ENCODE measurements at places on chromosomes 6 and 20.

DNA sequence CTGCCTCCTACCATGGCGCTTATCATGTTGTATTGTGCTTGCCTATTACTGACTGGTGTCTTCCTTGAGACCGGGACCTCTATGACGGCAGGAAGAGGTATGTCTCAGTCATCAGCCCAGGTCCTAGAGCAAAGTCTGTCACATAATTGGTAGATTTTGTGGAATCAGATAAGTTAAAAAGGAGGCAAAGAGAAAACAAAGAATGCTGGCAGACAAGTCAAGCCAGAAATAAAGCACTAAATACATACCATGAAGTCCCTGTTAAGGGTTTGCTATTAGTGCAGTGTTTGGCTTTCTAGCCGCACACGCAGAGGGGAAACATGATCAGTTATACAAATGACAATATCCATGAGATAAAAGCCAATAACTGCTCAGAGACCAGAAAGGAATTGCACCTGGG is 6.0 kb downstream of the TOMM34 start:
- DNase-seq: no peak

GRCh38 chr6:55668591-55668990 is 89.6 kb upstream of the HMGCLL1 start:
- peak; percentile 44 for DNase-seq

GRCh38 chr20:38357653-38358207 is 11.4 kb downstream of the LBP start:
- DNase-seq: no peak

- DNase-seq: no peak
These were observed at the start of gene SPDEF for GRCh38 chr6:34556031-34556471. SPDEF (minus strand) TSS chr6:34556329; CDS start chr6:34544455, 11,874 bp downstream.

DNA sequence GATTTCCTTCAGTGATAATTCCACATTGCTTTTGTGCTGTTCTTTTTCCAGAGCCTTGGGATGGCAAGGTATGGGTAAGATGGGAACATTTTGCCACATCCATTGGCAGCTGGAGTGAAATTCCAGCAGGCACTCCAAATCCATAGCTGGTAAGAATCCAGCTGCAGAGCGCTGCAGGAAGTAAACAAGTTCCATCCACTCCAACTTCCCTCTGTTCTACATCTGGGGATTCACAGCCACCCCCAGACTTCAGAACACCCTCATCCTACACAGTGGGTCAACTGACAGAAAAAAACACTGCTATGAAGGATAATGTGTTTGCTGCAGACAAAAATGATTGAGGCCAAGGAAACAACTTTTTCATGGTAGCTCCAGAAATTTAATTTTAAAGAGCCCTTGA is 747.8 kb downstream of the MAFB start:
- DNase-seq: no peak

DNA sequence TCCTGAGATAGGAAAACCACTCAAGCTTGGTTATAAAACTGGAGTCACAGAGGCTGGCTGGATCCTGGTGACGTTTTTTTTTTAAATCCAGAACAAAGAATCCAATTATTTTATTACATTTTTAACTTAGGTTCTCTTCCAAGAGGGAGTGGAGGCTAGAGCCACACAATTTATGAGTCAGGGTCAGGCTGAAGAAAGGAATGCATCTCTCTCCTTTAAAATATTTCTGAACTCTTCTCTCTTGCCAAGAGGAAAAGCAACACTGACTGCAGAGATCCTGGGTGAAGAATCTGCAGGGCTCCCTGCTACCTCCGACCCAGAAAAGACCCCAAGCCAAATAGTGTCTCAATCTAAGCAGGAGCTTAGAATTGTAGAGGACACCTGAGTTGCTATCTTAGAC is 88.5 kb upstream of the SSTR4 start:
- no peak for DNase-seq

DNA sequence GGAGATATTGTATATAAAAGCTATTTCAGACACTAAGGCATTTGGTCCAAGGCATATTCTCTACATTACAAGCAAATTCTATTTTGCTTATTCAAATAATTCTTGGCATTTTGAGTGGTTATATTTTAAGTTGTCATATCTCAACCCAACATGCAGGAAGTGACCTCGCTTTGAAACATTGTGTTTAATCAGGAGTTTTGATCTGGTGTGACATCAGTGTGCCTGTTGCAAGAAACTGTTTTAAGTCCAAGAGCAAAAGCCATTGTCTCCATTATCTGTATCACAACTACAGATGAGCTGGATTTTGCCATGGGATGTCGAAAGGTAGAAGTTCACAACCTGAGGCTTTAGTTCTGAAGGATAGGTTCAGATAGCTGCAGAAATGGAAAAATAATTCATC is 509.9 kb upstream of the ID4 start:
- no peak for DNase-seq

DNA sequence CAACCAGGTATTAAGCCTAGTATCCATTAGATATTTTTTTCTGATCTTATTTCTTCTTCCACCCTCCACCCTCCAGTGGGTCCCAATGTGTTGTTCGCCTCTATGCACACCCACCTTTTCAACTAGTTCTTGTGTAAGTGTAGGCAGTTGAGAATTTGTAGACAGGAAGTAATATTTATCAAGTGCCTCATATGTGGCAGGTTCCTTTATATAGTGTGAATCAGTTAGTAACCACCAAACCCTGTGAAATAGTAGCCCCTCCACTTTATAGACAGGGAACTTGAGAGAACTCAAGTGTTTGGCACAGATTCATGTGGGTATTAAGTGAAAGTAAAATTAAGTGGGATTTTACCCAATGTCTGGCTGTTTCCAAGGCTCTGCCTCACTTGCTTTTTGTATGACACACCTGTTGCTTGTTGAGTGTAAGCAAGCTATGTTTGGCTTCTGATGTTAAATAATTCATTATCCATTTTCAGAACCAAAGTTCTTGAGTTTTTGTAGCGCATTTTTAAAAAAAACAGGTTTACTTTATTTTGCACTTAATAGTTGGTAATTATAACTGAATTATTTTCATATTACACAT is 24.8 kb downstream of the AFDN start:
- DNase-seq: peak; percentile 47

GRCh38 chr6:17237246-17237645 is 43.9 kb upstream of the RBM24 start:
- DNase-seq: no peak

DNA sequence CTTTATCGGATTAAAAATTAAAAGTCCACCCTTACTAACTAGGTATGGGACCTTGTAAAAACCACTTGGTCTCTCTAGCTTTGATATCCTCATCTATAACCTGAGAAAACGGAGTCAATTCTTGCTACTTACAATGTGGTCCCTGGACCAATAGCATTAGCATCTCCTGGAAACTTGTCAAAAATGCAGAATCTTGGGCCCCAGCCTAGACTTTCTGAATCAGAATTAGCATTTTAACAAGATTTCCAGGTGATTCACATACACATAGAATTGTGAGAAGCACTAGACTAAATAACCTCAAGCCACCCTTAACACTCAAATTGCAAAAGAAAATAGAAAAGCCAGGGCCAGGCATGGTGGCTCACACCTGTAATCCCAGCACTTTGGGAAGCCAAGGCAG is 96.6 kb downstream of the RNGTT start:
- no peak for DNase-seq

DNA sequence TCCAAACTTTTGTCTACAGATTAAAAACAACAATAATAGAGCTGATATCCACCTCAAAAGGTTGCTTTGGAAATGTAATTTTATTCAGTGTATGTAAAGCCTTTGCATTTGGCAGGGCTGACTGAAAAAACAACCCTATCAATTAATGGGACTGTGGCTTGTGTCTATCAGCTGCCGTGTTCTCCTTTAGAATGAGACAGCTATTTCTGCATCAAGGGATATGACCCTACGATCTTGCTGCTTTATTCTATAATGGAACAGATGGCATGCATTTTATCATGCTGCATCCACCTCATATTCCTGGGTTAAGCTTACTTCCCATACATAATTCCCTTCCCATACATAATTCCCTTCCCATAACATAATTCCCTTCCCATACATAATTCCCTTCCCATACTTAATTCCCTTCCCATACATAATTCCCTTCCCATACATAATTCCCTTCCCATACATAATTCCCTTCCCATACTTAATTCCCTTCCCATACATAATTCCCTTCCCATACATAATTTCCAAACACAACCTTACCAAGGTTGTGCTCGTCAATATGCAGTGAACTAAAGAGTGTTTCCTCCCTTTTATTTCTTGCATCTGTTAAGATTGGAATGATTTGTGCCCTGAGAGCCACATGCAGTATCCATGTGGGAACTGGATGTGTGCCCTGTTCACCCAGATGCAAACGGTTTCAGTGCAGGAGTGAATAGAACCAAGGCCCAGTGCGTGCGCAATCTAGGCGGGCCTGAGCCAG is 26.8 kb downstream of the SERPINB6 start:
- no peak for DNase-seq

- DNase-seq: no peak
These were observed 114.0 kb upstream of the FOXA2 start for GRCh38 chr20:22698259-22698842.

- DNase-seq: no peak
These were observed 47.2 kb downstream of the CHD6 start for GRCh38 chr20:41571006-41571405.

GRCh38 chr20:60092729-60093128 is 134.5 kb downstream of the CDH26 start:
- DNase-seq: no peak

DNA sequence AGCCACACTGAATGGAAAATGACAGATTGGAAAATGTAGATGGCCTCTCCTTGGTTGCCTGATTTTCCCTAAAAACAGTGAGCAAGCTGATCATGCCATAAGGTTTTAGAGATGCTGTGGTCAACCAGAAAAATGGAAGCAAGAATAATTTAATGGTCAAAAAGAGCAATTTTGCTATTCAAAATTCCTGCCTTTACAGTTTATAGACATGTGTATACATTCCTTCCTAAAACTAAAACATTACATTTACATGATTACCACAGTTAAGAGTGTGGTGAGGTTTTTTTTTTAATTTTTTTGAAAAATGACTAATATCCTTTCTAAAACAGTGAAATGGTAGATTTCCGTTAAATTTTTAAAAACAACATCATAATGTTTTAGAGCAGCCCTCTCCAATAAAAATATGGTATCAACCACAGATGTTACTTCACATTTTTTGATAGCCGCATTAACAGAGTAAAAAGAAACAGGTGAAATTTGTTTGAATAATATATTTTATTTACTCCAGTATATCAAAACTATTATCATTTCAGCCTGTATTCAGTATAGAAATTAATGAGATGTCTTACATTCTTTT is 407.0 kb upstream of the SOX4 start:
- no peak for DNase-seq

DNA sequence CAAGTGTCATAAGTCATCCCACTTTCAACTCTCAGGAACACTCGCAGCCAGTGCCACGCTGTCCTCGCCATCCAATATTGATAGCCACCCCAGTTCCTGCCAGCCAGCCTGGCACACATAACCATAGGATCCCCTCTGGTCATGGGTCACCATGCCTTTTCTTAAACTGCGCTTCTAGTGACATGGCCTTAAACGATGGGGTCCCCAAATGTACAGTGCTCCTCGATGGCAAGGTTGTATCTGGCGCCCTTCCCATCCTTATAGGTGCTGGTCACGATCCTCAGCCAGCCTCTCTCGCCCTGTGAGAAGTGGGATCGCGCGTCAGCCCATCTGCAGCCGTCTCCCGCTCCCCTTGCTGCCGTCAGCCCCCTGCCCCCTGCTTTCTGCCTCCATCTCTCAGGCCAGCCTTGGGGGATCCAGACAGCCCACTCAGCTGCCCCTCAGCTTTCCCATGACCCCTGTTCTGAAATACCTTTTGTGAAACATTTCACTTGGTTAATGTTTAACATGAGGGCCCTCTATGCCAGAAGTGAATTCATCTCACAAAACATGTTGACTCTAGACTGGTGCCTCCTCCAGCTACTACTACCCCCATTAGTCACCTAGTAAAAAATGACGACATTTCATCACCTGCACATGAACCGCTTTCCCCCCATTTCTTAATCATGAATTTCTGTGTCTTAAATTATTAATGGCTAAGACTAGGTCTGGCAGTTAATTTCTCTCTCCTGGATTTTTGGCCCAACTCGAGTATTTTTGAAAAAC is 11.4 kb downstream of the CTSZ start:
- DNase-seq: no peak

Measured in mesenchymal stem cell (in vitro differentiated cells and primary cell).